SW 1271 (cell line): ENCODE measurements at places on chromosomes 2 and 18.
A peak's percentile ranks its signal among the peaks of the same experiment; 100 is the strongest.

GRCh38 chr2:11743366-11743765 is 3.1 kb upstream of the LPIN1 start:
- no peak for DNase-seq

DNA sequence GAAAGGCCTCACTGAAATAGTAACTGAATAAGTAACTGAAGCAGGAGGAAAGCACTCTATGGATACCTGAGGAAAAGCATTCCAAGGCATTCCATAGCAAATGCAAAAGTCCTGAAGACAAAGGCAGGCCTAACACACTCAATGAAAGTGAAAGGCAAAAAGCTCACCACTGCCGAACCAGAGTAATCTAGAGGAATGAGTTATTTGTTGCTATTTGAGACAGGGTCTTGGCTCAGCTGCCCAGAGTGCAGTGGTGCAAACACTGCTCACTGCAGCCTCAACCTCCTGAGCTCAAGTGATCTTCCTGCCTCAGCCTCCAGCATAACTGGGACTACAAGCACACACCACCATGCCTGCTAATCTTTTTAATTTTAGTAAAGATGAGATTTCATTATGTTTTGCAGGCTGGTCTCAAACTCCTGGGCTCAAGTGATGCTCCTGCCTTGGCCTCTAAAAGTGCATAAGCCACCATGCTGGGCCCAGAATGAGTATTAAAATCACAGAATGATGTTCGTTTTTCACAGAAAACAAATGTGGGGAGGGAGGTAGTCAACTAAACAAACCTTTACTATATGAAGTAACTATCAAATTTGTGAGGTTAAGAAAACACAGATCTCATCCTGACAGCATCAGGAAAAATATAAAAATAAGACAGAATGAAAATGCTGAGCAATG is 17.9 kb downstream of the PIAS2 start:
- DNase-seq = no peak

DNA sequence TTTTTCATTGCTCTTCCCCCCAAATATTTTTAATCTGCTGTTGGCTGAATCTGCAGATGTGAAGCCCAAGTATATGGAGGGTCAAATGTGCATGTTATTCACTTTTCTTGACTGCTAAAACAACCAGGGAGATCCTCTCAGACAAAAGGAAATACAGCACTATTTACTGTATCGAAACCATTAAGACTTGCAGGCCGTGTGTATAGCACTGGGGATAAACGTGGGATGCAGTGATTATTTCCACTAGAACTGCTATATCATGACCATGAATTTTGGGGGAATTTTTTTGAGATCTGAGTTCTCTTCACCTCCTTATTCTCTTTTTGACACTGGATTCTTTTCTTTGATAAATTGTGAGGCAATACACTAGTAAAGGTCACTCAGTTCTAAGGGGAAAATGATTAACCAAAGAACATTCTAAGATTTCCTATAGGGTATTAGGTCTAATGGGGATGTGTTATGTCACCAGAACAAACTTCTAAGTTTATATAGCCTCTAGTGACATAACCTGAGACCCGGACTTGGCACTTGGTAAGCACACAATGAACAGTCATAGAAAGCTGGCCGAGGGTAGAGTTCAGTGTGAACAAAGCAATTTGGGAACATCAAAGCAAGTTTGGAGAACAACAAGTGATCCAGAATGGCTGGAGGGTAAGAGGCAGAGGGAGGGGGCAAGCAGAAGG is 14.9 kb upstream of the UGT1A1 start:
- no peak for DNase-seq

DNA sequence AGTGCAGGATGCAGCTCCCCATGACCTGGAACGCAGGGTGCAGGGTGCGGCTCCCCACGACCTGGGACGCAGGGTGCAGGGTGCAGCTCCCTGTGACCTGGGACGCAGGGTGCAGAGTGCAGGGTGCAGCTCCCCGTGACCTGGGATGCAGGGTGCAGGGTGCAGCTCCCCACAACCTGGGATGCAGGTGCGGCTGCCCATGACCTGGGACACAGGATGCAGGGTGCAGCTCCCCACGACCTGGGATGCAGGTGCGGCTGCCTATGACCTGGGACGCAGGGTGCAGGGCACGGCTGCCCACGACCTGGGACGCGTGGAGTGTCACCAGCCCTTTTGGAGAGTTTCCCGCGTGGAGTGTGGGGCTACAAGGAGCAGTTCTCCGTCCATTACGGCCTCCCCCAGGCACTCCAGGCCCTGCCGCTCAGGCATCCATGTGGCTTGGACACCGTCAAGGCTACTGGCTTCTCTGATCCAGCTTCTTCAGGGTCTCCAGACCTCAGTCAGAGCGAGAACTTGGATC is 38.7 kb downstream of the PXDN start:
- no peak for DNase-seq

DNA sequence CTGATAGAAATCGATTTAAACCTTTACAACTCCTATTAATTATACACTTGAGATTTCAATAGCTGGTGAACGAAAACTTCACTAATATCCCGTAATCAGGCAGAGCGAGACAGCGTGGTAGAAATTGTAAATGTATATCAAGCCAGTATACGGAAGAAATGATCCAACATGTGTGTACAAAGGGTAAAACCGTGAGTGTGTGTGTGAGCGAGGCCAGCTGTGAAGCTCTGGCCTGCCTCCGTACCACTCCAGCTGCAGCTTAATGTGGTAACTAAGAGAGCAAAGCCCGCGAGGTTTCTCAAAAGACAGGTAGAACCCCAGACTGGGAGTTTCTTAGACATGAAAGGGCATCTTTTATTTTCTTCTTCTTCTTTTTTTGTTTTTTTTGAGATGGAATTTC is 52.3 kb upstream of the ZNF516 start:
- DNase-seq = no peak

DNA sequence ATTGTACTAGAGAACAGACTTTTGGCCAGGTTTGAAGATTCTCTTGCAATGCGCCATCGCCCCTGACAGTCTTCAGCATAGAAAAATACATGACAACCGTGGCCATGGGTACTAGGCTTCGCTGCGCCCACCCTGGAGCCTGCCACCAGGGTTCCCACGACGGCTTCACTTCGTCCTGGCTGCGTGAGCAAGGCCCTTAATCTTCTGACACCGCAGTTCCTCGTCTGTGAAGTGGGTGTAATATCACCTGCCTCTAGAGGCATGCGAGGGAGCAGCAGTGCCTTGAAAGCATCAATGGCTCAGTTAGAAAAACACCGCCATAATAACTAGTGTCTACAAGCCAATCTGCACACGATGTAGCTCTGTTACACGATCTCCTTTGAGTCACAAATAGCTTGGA is 175.2 kb upstream of the HS6ST1 start:
- DNase-seq = no peak

DNA sequence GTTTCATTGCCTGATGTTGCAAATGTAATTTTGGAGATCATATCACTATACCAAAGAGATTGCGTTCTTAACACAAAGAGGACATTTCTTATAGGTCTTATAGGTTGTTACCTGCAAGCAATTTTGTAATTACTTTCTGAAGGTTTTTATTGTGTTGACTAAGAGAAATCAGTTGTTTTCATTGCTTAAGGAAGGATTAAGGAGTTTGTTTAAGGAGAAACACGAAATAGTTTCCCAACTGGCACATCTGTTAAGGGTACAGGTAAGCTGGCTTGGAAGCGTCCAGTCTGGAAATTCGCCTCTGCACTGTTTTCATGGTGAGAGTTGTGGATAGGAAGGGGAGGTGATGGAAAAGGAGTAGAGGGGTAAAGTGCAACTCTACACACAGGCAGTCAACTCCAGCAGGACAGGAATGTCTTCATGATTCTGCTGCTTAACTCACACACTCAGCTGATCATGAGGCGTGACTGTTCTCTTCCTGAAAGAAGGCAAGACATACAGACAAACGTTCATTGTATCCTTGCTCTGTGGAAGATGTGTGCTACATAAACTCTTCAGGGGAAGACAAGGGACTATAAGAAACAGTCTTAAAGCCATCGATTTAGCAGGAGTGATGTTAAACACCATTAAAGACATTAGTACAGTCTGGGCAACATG is 61.4 kb upstream of the ACSL3 start:
- DNase-seq = no peak

GRCh38 chr2:173502296-173502695 is 147.6 kb downstream of the CDCA7 start:
- no peak for DNase-seq

GRCh38 chr2:205370726-205371125 is 311.6 kb upstream of the NRP2 start:
- no peak for DNase-seq

- no peak for DNase-seq
Measured at GRCh38 chr2:46831051-46831868, 84.3 kb downstream of the MCFD2 start.

- peak; percentile 87 for DNase-seq
Measured at GRCh38 chr2:18987592-18988073, 370.8 kb downstream of the OSR1 start.

GRCh38 chr18:27797484-27797883 is 379.4 kb downstream of the CDH2 start:
- no peak for DNase-seq

DNA sequence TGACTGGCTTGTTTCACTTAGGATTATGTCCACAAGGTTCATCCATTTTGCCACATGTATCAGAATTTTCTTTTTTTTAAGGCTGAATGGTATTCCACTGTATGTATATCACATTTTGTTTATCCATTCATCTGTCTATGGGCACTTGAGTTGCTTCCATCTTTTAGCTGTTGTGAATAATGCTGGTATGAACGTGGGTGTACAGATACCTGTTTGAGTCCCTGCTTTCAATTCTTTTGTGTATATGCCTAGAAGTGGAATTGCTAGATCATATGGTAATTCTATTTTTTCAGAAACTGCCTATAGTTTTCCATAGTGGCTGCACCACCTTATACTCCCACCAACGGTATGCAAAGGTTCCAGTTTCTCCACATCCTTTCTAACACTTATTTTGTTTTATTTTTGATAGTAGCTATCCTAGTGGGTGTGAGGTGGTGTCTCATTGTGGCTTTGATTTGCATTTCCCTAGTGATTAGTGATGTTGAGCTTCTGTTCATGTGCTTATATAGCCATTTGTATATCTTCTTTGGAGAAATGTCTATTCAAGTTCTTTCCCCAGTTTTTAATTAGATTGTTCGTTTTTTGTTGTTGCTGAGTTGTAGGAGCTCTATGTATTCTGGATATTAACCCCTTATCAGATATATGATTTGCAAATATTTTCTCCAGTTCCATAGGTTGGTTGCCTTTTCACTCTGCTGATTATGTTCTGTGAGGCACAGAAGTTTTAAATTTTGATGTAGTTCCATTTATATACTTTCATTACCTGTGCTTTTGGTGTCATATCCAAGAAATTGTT is 40.7 kb downstream of the TTC39C start:
- no peak for DNase-seq

DNA sequence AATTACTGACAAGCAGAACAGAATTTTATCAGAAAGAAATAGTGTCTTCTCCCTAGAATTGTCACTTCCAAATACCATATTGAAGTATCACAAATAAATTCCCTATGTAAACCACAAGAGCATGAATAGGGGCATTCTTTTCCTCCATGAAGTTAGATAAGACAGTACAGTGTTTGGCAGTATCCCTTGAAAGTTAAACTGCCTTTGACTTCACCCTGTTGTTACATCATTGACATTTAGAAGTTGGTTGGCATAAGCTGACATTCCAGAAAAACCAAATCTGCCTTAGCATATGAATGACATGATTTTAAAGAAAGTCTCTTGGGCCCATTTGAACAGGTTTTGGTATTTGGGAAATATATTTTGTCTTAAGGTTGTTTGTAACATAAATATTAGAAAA is 50.2 kb upstream of the OSR1 start:
- no peak for DNase-seq

- DNase-seq = no peak
Measured at GRCh38 chr2:108534584-108535356, 500 bp downstream of the LIMS1 start.

GRCh38 chr18:56739731-56740130 is 88.6 kb downstream of the WDR7 start:
- no peak for DNase-seq

GRCh38 chr2:28437918-28438317 is 45.3 kb downstream of the FOSL2 start:
- no peak for DNase-seq
